GM23338 (cell line): ENCODE measurements at places on chromosomes 5 and 9.

GRCh38 chr9:128070874-128071273 lies 2.8 kb downstream of the SLC25A25 start:
- DNase-seq, result no peak

- no peak for DNase-seq
Measured at GRCh38 chr9:101562966-101563365, 29.3 kb downstream of the RNF20 start.

DNA sequence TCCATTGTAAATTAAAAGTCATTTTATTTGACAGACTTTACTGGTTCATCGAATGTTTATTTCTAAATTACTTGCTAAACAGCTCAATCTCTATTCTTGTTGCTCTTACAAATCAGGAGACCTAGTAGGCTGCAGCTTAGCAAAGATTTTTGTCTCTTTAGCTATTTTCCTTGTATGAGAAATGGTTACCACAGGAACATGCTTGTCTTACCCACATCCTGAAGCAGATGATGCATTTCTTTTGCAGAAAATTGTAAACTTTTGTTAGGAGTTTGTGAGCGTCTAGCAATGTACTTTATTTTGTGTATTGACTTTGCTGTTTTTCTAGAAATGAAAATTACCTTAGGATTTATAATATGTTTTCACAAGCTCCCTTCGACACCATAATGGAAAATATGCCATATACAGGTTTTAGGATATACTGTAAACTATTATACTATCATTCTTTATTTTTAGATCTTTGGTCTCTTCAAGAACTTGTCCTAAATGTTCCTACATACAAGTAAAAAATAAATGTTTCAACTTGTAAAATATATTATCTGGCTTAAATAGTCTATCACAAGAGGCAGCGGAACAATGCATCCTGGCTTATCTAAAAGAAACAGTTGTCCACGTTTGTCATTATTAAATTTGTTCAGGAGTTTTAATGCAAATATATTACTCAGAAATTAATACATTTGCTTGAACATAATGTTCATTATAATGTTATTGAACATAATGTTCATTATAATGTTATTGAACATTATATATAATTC lies 54.1 kb downstream of the SPEF2 start:
- DNase-seq, result no peak

DNA sequence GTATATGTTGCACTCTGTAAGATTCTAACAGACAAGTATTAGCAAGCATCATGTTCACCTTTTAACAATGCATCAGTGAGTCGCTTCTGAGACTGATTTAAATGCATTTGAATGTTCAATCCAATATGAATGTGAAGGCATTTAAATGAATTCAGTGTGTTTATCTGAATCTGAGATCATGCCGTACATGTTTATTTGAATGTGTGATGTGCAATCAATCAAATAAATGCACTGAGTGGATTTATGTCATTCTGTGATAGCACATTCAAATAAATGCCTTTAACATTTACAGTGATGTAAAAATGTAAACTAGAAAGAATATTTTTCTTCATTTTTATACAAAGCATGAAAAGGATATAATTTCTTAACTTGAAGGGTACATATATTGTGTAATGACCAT lies 1063.5 kb upstream of the NUDT12 start:
- no peak for DNase-seq

DNA sequence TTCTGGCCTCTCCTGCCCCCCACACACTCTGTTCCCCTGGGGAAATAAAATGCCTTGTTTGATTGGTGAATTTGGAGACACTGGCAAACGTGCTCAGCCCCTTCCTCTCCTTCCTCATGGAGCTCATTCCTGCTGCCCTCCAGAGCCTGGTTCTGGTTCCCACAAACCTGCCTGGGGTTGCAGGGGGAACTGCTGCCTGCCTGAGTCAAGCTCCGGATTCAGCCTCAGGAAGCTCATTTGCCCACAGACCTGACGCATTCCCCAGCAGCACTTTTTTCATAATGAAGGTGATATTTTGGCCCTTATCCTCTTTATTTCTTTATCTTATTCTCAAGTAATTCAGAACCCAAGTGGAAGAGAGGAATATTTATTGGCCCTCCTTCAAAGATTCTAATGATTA lies 140.5 kb downstream of the TTLL11 start:
- DNase-seq, result no peak

DNA sequence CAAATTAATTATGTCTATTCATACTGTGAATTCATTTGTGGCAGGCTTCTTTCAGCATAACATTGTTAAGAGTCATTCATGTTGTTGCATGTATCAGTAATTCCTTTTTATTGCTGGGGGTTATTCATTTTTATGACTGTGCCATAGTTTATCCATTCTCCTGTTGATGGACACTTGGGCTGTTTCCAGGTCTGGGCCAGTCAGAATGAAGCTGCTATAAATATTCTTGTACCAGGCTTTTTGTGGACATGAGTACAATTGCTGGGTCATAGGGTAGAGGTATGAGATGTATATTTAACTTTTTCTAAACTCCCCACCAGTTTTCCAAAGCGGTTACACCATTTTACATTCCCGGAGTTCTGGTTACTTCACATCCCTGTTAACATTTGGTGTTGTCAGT lies 13.6 kb downstream of the PRPF4 start:
- no peak for DNase-seq

- DNase-seq, result no peak
Measured at GRCh38 chr5:177357459-177358351, at the start of gene RGS14. TSS of gene RGS14 (plus strand) at chr5:177357924. CDS start at chr5:177358025, 101 bp downstream.

- no peak for DNase-seq
Measured at GRCh38 chr5:5423586-5423985, 1.1 kb downstream of the ICE1 start.

DNA sequence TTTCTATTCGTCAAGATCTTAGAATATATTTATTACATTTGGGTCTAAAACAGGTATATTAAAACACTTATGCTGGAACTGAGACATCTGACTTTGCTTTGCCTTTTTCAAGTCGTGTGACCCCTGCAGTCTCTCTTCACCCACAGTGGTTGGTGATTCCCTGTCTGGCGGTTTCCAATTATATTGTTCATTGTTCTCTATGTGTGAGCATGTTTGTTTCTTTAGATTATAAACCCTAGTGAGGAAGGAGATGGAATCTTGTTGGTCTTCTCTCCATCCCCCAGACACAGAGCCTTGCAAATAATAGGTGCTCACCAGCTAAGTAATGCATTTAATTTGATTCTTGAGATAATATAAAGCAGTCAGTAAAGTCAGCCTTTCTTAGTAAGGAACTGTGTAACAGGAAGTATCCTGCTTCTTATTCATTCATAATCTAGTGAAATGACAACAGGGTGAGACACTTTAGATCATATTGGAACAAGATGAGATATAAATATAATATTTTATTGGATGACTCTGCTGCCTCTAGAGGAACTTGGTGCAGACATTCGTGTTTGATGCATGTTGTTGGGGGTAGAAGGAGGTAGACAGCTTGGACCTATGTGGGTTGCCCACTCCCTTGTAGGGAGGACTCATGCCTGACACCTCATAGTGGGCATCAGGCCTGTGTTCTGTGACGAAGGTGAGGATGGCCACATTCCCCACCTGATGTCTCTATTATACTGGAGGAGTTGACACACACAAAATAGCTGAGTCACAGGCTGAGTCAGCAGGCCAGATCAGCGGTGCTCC lies 88.1 kb downstream of the FGF1 start:
- peak; percentile 42 for DNase-seq

- no peak for DNase-seq
Measured at GRCh38 chr9:23431459-23431858, 394.6 kb downstream of the ELAVL2 start.

DNA sequence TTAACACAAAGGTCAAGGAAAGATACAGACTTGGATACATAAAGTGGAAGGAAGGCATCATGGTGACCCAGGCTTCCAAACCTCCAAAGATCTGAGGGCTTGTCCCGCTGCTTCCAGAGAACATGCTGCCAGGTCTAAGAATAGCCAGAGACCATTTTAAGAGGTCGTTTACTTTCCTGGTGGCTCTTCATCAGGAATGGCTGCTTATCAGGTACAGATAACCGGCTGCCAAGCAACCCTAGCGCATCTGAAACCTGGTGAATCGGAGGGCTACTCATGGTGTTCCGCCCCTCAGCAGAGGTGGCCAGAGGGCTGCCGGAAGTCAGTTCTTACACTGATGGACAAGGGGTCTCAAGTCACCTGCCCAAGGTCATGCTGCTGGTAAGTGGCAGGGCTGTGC lies 251.3 kb upstream of the DAP start:
- no peak for DNase-seq
